ENCODE measurements at places on chromosomes 3 and 15. TPM values are rescaled to one million over a fixed set of nuclear protein-coding genes. Genes with fewer than 3 reads are reported as not detected.

Gene FBN1
- 1,426 TPM for total RNA-seq

Gene ADCY5
- 1.4 TPM for total RNA-seq

Gene FBXO22
- 29.9 TPM for total RNA-seq

Gene GOLGA6L4
- 1.4 TPM for total RNA-seq

Gene WDR72
- not detected for total RNA-seq

Gene STX19
- not detected for total RNA-seq

Gene GCNT3
- 5.8 TPM for total RNA-seq

Gene NRROS
- 1.4 TPM for total RNA-seq

Gene ICE2
- 52.9 TPM for total RNA-seq

Gene IQGAP1
- total RNA-seq = 284 TPM

Gene ECT2
- total RNA-seq = 41.2 TPM

Gene COL7A1
- total RNA-seq = 3.9 TPM

Gene PPARG
- total RNA-seq = 3.1 TPM
